ENCODE measurements at places on chromosomes 4 and X.

DNA sequence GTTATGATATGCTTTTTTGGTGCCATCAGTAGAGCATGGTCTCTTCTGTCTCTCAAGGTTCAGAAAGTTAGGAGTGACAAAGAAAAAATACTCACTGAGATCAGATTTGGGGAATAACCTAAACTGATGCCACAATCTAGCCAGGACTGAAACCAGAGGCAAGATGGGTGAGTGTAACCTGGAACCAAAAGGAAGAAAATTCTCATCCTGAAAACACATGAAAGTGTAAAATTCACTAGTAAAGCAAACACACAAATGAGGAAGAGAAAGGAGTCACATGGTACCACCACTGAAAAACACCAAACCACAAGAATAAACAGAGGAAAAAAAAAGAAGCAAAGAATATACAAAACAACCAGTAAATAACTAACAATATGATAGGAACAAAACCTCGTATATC lies 96.4 kb downstream of the ANXA10 start:
- no peak for DNase-seq

- DNase-seq, result no peak
Observed at GRCh38 chr4:12926189-12927066, 557.7 kb downstream of the RAB28 start.

- no peak for DNase-seq
Observed at GRCh38 chrX:23783589-23784469, 856 bp downstream of the SAT1 start.

- no peak for DNase-seq
Observed at GRCh38 chr4:109410226-109410625, 23.4 kb upstream of the SEC24B start.

DNA sequence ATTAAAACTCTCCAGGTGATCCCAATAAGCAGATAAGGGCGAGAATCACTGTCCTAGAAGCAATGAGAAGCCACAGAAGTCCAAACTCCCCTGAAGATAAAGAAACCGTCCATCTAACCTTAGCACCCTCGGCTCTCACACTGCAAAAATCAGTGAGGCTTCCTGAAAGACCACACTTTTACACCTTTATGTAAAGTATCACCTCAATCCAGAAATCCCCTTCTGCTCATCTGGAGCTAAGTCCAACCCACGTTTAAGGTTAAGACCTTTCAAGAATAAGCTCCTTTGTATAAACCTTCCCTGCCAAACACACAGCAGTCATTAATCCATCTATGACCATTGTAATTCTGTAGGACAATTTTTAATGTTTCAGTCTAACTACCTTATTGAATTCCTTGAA lies 41.7 kb downstream of the LIN54 start:
- DNase-seq, result no peak

- no peak for DNase-seq
Observed at GRCh38 chr4:123674762-123675465, 278.3 kb downstream of the SPRY1 start.

DNA sequence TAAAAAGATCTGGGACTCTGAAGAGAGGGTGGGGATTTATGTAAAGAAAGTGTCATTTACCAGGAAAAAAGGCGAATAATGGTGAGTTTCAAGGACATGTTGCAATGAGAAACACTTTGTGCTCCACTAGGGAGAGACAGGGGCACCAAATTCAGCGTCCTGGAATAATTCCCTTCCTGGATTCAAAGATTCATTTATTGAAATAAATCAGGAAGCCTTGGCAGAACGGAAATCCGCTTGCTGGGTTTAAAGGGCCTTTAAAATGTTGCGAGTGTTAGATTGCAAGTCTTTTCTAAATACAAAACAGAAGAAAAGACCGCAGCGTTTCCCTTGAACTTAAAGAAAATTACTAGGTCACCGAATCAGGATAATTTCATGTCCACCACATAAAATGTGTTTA lies 3.8 kb upstream of the ZIC3 start:
- no peak for DNase-seq

- DNase-seq, result peak; percentile 64
Observed at GRCh38 chr4:108355186-108355901, 186.6 kb upstream of the LEF1 start.

GRCh38 chrX:99752776-99753175 lies 657.3 kb downstream of the PCDH19 start:
- no peak for DNase-seq
